ENCODE measurements at places on chromosomes 5 and 9. TPM values are rescaled to one million over a fixed set of nuclear protein-coding genes. Genes with fewer than 3 reads are reported as not detected.

GRCh38 chr9:123416176-123416575 is 60.2 kb downstream of the CRB2 start:
- H3K36me3 ChIP-seq = no peaks in the 10 kb centered on the region
- no peak overlapping the region for H3K27ac ChIP-seq
- H3K4me3 ChIP-seq = no peak overlapping the region

GRCh38 chr9:121576281-121577075 is 75.0 kb upstream of the DAB2IP start:
- no peaks in the 10 kb centered on the region for H3K27me3 ChIP-seq
- no peaks in the 10 kb centered on the region for H3K4me1 ChIP-seq
- no peak overlapping the region for H3K4me3 ChIP-seq
- no peak for DNase-seq
- H3K27ac ChIP-seq = no peak overlapping the region

Gene HAPLN1
- total RNA-seq = not detected

- H3K27me3 ChIP-seq = no peaks in the 10 kb centered on the region
- H3K36me3 ChIP-seq = no peaks in the 10 kb centered on the region
- no peak for DNase-seq
- peaks cover 5% of the 10 kb centered on the region for H3K4me1 ChIP-seq
These were observed 118.1 kb downstream of the C9orf152 start for GRCh38 chr9:110089681-110090370.

- no peak overlapping the region for H3K27ac ChIP-seq
- no peaks in the 10 kb centered on the region for H3K27me3 ChIP-seq
- H3K36me3 ChIP-seq = no peaks in the 10 kb centered on the region
- H3K4me1 ChIP-seq = no peaks in the 10 kb centered on the region
- no peak overlapping the region for H3K4me3 ChIP-seq
These were observed 177.8 kb upstream of the SGCD start for GRCh38 chr5:156149213-156149612.

- H3K27me3 ChIP-seq = no peaks in the 10 kb centered on the region
- H3K36me3 ChIP-seq = no peaks in the 10 kb centered on the region
- H3K27ac ChIP-seq = no peak overlapping the region
- no peak for DNase-seq
- H3K4me1 ChIP-seq = no peaks in the 10 kb centered on the region
These were observed 53.0 kb downstream of the YIPF5 start for GRCh38 chr5:144117412-144117811.

DNA sequence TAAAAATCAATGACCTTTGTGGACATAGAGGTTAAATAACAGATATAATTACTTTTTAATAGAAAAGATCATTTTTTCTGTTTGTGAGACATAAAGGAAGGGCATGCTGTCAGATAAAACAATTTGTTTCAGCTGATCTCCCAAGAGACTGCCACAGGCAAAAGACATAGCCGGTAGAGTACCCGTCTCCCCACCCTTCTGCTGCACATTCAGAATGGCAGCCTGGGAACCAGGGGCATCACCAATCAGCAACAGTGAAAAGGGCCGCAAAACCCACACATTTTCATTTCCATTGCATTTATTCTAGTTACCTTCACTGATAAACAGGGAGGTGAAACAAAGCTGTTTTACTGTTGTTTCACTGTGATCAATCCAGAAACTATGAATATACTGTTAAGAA is 357.7 kb downstream of the ARRDC3 start:
- H3K27ac ChIP-seq = no peak overlapping the region
- DNase-seq = no peak
- H3K4me3 ChIP-seq = no peak overlapping the region
- no peaks in the 10 kb centered on the region for H3K36me3 ChIP-seq
- H3K27me3 ChIP-seq = no peaks in the 10 kb centered on the region

DNA sequence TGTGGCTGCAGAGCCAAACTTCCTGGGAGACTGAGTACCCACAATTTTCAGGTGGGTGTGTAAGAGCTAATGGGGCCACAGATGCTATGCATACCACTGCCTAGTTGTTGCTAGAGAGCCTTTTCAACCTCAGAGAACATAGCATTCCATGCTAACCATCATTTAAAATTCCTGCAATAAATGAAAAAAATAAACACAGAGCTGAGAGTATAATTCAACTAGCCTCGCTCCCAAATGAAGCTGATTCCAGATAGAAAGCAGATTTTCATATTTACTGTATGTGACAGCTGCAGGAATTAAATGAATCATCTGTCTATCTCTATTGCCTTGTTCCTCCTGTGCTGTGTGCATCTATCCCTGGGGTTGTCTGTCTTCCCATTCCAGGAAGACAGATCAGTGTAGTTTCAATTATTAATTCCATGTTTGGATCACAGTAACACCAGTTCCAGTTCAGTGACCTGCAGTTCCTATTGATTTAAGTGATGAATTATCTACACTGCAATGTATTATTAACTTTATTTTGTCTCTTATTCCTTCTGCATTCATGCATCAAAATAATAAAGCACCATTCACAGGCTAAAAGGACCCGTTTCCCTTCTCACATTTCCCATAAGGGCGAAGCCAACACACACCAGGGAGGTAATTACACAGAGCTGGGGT is 324.5 kb downstream of the SLIT3 start:
- H3K27ac ChIP-seq = no peak overlapping the region
- no peak for DNase-seq
- no peaks in the 10 kb centered on the region for H3K27me3 ChIP-seq

GRCh38 chr9:137187386-137187785 is 974 bp downstream of the ANAPC2 start:
- no peak overlapping the region for H3K27ac ChIP-seq
- no peaks in the 10 kb centered on the region for H3K27me3 ChIP-seq
- no peak for DNase-seq

Gene MARCHF3
- total RNA-seq = 13.8 TPM

DNA sequence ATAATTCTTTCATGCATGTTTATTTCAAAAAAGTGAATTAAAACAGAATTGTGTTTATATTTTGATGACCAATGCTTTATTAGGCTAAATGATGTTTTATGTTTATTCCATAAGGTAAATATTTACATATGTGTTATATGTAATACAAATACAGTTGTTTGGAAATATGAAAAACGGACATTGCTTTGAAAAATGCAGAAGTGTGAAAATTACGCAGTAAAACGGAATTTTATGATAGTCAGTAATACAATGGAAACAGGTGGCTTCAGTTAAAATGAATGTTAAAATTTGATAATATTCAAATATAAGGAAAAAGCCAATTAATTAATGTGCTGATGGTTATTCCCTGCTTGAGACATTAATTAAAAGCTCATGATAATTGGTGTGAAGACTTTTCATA is 1633.8 kb downstream of the MAT2B start:
- DNase-seq = no peak
- H3K36me3 ChIP-seq = no peaks in the 10 kb centered on the region
- no peaks in the 10 kb centered on the region for H3K4me1 ChIP-seq
- H3K4me3 ChIP-seq = no peak overlapping the region

GRCh38 chr5:91484662-91485061 is 101.5 kb upstream of the ARRDC3 start:
- no peak overlapping the region for H3K4me3 ChIP-seq
- H3K27me3 ChIP-seq = no peaks in the 10 kb centered on the region
- H3K4me1 ChIP-seq = no peaks in the 10 kb centered on the region
- no peak for DNase-seq
- no peaks in the 10 kb centered on the region for H3K36me3 ChIP-seq

- no peak overlapping the region for H3K27ac ChIP-seq
- no peak overlapping the region for H3K4me3 ChIP-seq
- H3K4me1 ChIP-seq = no peaks in the 10 kb centered on the region
- no peaks in the 10 kb centered on the region for H3K27me3 ChIP-seq
- DNase-seq = no peak
These were observed 52.8 kb upstream of the XPA start for GRCh38 chr9:97749928-97750327.
